ENCODE measurements at places on chromosomes 5 and 9.
A peak's percentile ranks its signal among the peaks of the same experiment; 100 is the strongest.

DNA sequence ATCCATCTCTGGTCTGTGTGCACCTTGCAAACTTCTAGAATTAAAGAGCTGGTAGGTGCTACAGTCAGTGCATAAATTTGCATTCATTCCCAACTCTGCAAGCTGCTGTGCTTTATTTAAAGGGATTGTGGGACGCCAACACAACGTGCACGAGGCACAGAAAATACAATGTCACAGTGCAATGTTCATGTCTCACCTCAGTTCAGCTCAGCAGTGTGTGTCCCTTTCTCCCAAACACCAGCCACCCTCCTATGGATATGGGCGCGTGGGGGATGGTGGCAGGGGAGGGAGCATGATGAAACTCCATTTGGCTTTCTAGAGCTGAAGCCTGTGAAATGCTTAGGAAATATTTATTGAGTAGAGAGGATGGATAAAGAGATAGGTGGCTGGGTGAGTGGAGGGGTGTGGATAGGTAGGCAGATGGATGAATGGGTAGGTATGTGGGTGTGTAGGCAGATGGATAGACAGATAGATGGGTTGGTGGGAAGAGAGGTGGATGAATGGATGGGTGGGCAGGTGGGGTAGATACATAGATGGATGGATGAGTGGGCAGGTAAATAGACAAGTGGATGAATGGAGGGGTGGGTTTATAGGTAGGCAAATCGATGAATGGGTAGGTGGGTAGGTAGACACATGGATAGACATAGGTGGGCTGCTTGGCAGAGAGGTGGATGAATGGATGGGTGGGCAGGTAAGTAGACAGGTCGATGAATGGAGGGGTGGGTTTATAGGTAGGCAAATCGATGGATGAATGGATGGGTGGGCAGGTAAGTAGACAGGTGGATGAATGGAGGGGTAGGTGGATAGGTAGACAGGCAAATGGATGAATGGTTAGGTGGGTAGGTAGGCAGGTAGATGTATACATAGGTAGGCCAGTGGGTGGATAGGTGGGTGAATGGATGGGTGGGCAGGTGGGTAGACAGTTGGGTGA, 92.7 kb upstream of the FCN2 start:
- DNase-seq, result no peak

DNA sequence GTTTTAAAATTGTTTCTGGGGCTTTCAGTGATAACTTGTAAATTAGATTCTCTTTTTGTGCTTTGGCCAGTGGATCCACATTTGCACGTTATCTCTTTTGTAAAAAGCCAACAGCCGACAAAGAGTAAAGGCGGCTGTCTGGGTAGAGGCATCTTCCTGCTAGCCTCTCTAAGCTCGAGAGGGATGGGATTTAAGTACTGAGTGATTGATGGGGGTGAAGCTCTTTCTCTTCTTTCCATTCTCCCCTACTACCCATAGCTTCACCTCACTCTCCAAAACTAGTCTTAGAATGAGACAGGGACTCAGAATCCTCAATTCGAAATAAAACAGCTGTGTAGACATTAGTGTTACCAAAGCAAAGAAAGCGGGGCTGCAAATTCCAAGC, 3.4 kb downstream of the PBX3 start:
- no peak for DNase-seq

GRCh38 chr9:132923346-132923902, 21.0 kb downstream of the TSC1 start:
- DNase-seq, result no peak

- no peak for DNase-seq
These were observed 639.6 kb downstream of the CETN3 start for GRCh38 chr5:89769975-89770374.

DNA sequence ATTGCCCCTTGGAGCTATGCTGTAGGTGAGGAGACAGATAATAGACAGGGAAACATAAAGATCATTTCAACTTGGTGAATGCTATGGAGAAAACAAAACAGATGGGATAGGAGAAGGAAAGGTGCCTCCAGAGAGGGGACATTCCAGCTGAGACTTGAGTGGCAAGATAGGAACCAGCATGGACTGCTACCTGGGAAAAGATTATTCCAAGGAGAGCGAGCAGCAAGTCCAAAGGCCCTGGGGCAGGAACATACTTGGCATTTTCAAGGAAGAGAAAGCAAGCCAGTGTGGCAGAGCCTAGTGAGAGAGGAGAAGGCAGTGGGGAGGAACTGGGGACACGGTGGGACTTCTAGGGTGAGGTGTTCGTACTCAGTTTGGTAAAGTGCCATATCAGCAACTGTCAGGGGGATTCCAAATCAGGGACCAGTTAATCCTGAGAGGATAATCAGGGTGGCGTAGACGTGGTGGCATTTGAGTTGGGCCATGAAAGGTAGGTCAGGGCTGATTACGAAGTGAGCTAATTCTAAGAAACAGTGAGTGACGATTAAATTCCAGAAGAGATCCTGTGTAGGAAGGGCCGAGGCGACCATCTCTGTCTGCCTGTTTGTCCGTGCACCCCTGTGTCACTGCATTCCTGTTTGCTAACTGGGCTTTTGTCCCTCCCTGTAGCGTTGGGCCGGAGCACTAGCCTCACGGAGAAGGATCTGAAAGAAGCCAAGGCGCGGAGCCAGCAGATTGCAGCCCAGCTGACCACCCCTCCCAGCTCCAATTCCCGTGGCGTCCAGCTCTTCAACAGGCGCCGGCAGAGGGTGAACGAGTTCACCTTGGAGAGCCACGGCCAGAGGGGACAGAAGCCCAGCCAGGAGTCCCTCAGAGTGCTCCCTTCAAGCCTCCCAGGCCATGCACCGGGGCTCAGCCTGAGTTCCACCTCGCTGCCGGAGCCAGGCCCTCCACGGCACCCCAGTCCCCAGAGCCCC, 7.1 kb downstream of the SYNPO start:
- DNase-seq, result no peak

DNA sequence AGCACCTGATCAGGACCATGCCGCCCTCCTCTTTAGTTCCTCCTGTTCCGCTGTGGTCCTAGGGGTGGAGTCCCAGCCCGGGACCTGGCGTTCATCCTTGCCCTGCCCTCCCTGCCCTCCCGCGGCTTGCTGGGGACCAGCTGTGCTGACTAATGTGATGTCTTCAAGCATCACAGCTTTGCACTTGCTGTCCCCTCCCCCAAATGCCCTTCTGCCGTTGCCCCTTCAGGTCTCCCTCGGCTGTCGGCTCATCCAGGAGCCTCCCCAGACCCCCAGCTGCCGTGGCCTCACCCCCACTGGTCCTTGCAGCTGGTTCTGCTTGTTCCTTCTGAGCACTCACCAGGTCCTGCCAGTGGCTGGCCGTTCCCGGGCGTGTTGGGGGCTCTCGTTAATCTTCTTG, 19.9 kb downstream of the RXRA start:
- DNase-seq, result no peak

DNA sequence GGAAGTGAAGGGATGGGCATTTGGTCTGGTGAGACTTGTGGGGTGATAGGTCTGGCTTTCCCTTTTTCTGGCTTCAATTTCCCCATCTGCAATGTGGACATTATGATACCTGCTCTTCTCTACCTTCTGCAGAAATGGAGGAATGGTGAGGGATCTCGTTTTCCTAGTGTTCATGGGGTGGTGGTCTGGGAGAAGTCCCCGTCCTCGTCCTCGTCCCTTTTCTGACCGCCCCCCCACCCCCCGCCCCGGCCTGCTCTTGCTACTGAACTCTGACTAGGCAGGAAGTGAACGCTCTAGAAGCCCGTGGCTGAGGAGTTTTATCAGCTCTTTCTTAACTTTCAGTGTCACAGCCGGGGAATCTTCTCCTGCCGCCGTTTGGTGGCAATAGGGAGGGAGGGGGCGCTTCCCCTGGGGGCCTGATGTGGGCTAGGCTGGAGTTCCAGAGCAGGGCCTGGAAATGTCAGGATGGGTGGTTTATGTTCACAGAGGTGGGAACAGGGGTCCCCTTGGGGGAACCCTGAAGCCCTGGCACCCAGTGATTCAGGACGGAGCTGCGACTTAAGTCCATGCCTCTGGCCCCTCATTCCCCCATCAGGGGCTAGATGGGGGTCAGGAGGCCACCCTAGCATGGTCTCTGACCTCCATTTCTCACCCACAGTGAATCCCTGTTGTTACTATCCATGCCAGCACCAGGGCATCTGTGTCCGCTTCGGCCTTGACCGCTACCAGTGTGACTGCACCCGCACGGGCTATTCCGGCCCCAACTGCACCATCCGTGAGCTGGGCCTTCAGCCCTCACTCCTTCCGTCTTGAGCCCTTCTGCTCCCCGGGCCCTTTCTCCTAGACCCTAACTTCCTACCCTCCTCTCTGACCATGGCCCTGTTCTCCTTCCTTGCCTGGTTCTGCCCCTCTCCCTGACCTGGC, 6.7 kb downstream of the PTGS1 start:
- no peak for DNase-seq

DNA sequence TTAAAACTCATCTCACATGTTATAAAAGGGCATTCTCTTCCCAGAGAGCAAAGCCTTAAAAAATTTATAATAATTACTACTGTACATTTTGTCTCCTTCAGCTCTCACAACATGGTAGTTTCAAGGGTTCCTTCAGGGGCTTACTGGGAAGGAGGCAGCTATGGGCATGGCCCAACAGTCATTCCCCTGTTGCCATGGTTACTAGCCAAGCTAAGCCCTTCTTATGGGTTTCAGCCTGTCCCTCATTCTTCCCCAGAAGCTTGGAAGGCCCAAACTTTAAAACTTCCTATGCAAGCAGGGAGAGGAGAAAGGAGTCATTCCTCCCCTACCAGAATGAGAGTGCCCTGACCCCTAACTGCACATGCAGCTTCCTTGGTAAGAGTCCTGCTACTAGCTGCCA, 82.2 kb upstream of the CNTLN start:
- peak; percentile 13 for DNase-seq

- no peak for DNase-seq
These were observed 159.3 kb downstream of the GABBR2 start for GRCh38 chr9:98549401-98549800.

Data from nephron progenitor cell (in vitro differentiated cells).